ENCODE measurements at places on chromosomes 16 and 17.

DNA sequence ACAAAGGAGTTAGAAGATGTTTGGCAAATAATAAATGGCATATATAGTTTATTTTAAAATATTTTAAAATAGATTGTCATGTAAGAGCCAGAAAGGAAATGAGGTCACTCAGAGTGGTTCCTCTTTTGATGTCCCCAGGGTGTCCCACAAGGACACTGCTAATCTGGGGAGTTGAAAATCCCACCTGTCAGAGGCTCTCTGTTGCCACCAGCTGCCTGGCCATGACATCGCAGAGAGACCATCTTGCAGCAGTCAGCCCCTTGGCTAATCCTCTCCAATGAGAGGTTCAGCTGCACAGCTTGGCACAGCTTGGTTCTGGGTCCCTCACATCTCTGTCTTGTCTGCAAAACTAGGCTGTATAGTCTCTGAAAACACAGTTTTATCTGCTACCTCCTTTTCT, 11.0 kb upstream of the RBFOX1 start:
- peak; percentile 76 for DNase-seq

DNA sequence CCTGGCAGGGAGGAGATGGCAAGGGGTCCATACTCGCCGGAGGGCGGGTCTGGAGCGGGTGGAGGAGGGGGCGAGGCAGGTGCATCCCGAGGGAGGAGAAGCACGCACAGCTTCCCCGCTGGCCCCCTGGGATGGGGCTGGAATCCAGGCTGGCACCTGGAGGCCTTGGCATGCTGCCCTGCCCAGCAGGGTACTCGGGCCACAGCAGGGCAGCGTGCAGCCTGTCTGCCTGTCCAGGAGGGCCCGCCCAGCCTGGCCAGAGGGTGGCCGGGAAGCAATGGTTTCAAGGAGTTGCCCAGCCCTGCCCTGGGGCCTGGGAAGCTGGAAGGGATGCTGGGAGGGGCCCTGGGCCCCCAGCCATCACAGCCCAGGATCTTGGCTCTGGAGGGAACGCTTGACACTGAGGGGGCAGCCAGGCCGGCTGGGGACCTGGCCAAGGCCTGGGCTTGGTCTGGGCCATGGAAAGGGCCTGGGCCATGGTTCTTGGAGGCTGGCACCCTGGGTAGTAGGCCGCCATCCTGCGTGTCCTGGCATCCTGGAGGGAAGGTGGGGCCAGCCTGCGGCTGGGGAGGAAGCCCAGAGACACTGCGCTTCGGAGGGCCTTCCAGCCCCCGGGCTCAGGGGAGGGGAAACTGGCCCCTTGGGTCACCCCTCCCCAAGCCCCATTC, 1.1 kb downstream of the GLIS2 start:
- peak; percentile 75 for DNase-seq

DNA sequence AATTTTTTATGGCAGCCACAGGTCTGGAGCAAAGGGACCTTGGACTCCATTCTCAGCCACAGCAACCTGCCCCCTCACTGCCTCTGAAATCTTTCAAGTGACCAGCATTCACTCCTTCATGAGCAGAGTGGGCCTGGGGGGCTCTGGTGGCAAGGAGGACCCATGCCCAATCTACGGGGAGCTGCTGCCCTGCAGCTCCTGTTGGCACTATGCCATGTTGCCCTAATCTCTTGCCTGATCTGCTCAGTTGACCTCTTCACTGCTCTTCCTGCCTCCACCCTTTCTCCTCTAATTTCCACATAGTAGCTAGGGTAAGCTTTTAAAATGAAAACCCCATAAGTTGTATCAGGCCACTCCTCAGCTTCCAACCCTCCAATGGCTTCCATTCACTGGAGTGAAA, 2.9 kb upstream of the PRKCB start:
- DNase-seq: no peak

DNA sequence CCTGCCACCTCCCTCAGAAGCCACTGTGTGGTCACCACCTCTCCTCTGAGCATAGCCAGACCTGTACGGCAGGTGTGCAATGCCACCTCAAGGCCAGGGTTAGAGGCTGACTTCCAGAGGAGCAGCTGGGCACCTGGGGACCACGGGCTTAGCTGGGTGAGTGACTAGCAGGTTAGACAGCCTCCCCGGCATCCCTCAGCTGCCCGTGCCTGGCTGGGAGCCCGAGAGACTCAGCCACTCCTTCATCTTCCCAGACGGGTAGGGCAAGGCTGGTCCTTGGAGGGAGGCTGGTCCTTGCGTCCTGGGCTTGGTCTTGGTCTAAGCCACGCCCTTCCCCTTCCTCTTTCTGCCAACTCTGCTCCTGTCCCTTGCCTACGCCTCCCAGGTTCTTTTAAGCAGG, 7.8 kb downstream of the CRHR1 start:
- no peak for DNase-seq

GRCh38 chr16:69467080-69467479, 42.7 kb downstream of the CYB5B start:
- DNase-seq: no peak

DNA sequence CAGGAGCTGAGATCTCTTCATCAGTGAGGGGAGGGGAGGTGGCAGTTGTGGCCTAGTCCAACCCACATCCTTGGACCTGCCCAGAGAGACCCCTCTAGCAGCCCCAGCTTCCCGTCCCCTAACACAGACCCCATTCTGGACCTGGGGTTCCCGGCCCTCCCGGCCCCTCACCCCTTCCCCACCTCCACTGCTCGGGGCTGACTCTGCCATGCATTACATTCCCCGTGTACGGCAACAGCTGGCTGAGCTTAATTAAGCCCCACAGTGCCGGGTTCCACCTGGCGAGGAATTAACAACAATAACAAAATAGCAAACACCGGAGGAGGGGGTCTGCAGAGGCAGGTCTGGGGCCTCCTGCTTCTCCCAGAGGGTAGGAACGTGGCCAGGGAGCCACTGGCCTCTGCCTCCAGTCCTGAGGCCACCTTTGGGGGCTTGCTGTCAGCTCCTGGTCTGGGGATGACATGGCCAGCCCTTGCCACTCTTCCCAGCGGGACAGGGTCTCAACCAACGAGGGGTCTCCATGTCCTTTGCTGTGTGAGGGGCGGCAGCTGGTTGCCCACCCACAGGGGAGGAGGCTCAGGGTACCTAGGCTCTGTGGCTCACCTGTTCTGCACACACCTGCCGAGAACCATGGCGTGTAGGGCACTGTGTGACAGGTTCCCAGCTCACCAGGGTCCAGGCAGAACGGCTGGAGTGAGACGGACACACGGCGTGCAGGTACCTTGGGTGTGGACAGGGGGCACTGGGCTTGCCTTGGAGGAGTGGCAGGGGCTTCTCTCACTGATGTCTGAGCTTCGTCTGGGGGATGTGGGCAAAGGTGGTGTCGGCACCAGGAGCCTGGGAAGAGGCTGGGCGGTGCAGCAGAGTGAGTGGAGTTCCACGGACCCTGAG, 46.9 kb upstream of the CBFA2T3 start:
- DNase-seq: no peak

- DNase-seq: no peak
Observed at GRCh38 chr17:82517230-82517865, 2.2 kb upstream of the FOXK2 start.

GRCh38 chr17:73506470-73507435, 137.5 kb downstream of the SDK2 start:
- peak; percentile 90 for DNase-seq

GRCh38 chr16:844638-845350, 44.3 kb upstream of the GNG13 start:
- no peak for DNase-seq

DNA sequence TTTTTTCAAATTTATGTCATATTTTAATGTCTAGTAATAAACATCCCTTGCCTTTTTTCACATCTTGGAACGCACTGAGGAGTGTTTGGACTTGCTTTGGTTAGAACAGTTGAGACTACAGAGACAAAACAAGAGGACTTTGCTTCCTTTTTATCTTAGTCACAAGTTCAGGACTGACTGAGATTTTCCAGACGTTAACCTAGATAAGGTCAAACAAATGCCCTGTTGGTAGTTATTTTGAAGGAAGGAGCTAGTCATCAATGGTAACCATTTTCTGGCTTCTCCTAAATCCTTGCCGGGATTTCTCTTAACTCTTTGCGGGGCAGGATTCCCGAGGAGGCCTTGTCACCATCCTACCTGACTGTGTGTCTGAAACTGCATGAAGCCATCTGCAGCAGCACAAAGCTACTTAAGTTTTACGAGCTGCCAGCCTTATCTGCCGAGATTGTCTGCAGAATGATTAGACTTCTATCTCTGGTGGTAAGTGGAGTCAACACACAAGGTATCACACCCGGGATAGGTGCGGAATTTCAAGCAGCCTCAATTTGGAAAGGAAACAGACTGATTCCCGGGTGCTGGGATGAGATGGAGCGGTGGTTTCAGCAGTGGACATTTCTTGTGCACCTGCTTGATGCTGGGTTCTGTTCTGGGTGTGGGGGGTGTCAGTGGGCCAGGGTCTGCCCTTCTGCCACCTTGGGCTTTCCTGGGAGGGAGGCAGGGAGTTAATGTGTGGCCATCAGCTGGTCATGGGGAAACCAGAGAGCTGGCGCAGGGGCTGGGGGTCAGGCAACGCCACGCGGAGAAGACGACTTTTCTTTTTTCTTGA, 48.3 kb downstream of the RNF213 start:
- DNase-seq: no peak

DNA sequence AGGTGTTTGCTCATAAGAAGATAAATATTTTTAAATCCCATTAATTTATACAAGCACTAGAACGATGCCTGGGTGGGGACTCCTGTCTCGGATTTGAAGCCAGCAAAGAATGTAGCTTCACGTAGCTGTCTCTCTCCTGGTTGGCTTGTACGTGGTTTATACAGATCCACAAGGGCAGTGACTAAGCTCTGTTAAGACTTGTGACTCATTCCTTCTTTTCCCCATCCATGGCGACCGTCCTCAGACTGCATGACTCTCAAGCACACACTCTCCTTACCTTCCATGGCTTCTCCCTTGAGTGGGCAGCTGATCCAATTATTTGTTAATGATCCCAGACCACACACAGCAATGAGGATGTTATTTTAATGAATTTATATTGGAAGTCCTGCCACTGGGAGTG, 679.7 kb upstream of the SOX9 start:
- no peak for DNase-seq
